ENCODE measurements at places on chromosomes 12 and 14.

- DNase-seq: no peak
Measured at GRCh38 chr12:57027805-57028153, 11.4 kb upstream of the TAC3 start.

DNA sequence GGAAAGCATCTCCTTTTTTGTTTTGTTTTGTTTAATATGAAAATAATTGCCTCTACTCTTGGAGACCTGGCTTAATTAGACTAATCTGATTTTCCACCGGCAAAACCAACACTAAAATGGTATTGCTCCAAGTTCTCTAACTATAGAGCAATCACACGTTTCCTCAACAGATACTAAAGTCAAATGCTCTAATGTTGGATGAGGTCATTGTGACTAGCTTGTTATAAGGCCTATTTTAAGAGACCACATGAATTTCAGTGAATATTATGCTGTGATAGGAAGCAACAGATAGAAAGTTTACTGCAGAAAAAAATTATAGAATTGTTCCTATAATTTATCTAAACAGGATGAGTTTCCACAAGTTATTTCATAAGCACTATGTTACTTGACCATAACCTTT, 3.3 kb upstream of the CCDC196 start:
- DNase-seq: no peak

- no peak for DNase-seq
Measured at GRCh38 chr14:68760761-68761160, 32.1 kb downstream of the ZFP36L1 start.

GRCh38 chr14:77222546-77223225, 41.1 kb downstream of the TMEM63C start:
- DNase-seq: no peak

DNA sequence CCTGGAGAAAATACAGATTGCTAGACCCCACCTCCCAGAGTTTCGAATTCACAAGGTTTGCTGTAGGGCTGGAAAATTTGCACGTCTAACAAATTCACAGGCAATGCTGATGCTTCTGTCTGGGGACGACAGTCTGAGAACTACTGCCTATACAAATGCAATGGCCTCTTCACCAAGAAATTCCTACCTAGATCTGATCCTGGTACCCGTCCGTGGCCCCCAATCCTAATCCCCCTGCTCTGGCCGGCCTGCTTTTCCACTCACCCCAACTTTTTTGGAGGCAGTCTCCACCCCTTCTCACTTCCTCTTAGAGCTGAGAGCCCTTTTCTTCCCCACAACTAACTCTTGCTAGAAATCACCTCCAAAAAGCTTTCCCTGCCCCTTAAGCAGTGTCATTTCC, 3.1 kb upstream of the SSH1 start:
- DNase-seq: no peak

DNA sequence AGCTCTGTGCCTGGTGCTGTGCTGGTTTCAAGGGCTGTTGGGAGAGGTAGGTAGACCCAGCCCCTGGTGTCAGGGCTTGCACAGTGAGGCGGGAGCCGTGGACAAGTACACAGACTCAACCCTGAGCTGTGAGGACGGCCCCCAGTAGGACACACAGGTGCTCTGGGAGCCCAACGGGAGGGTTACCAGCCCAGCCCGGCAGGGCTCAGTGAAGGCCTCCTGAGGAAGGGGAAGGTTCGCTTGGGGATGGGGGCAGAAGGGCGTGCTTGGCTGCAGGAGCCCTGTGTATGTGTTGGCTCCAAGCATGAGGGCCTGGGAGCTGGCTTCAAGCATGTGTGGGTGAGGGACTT, 58.9 kb downstream of the SLC25A47 start:
- DNase-seq: no peak

DNA sequence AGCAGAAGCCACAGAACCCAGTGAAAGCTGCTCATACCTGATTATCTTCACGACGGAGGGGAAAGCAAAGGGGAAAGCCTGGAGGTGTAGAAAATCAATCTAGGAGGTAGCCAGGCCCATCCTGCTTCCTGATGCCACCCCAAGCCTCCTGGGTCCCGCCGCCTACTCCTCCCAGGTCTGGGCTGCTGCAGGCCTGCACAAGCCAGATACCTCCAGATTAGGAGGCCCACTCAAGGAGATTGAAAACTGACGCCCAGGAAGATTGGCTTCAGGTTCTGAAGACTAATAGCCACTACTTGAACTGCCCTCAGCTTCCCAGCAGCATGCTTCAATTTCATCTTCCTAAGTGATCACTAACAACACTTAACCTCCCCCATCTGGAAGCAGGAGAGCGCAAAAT, 87.1 kb downstream of the GCH1 start:
- DNase-seq: no peak

DNA sequence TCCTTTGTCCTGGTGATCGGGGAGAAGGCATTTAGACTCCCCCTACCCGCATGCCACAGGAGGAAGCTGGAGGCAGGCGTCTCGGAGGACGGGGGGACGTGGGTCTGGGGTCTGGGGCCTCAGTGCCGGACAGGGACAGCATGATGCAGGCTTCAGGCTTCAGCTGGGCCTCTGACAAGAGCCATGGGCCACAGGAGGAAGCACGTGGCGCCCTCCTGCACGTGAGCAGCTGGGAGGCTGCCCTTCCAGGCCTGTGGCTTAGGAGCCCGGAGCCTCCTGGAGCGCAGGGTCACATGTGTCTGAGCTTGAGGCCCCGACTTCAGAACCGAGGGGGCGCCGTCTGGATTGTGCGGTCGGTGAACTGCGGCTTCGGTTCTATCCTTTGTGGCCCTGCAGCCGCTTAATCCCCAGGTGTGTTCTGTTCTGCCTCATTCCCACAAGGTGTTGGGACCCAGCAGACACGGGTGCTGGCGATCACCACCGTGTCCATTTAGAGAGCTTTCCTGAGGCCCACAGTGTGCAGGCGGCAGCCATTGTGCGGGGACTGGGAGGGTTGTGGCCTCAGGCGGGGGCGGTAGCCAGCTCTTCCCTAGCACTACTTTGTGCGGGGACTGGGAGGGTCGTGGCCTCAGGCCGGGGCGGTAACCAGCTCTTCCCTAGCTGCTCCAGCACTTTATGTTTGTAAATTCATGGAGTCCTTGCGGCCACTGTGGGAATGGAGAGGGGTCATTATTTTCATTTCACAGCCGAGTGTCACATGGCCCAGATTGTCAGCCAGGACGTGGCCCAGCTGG, 150.2 kb downstream of the ADGRD1 start:
- no peak for DNase-seq

- DNase-seq: no peak
Measured at GRCh38 chr14:98964171-98964570, 307.8 kb downstream of the BCL11B start.

- no peak for DNase-seq
Measured at GRCh38 chr14:104749111-104749649, 3.8 kb upstream of the SIVA1 start.

DNA sequence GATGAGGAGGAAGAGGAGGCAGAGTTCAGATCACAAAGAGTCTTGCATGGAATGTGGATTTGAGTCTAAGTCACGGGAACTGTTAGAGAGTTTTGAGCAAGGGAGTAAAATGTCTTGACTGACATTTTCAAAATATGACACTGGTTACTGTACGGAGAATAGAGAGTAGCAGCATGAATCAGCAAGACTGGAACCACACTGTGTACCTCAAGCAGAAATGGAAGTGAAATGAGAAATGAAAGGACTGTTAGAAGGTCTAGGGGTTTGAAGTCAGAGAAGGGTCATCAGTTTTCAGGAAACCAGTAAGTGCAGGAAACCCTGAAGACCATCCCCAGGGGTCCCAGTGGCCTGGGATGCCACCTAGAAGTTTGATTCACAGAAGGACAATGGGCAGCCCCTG, 236.3 kb downstream of the GALC start:
- DNase-seq: no peak

DNA sequence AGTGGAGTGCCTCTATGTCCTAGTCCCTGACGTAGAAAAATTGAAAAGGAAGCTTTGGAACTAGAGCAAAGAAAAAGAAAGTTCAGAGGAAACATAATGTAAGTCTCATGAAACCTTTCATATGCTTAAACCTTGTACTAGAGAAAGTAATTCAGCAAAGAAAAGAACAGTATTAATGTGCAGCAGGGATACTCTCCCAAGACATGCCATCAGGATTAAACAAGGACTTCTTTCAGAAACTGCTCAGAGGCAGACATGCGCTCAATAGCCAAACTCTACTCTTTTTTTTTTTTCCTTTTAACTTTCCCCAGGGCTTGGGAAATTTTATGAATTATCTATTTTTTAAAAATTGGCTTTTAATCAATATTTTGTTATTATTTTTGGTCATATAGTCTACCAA, 7.1 kb upstream of the ASB8 start:
- no peak for DNase-seq

DNA sequence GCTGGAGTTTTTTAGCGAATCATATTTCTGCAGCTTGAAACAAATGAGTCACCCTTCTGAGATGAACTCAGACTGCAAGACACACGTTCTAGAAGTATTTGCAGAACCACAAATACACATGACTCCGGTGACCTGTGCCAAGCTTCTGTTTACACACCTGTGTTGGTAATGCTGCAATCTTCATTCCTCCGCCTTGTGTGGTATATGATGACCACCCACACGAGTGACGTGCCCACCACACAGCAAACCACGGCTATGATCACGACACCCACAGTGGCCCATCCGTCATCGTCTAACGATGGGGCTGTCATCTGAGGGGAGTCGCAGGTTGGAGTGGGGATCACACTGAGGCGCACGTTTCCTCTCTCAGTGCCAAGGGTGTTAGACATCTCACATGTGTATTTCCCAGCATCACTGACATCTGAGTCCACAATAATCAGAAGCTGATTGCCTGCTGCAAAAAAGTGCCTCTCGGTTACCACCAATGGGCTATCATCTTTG, 43.0 kb downstream of the LRIG3 start:
- DNase-seq: no peak

DNA sequence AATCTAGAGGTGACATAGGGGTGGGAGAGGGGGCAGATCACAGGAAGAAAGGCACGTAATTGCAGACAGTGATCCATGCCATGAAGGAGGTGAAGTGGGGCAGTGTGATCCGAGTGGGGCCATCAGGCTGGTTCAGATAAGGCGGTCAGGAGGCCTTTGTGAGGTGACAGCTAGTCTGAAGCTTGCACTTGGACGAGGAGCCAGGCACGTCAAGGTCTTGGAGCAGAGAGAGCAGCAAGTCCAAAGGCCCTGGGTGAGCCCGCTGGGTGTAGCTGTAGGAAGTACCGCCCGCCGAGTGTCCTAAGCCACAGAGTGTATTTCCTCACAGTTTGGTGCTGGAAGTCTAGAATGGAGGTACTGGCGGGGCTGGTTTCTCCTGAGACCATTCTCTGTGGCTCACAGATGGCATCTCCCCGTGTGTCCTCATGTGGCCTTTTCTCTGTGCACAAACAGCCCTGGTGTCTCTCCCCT, 23.6 kb downstream of the RHOF start:
- no peak for DNase-seq

DNA sequence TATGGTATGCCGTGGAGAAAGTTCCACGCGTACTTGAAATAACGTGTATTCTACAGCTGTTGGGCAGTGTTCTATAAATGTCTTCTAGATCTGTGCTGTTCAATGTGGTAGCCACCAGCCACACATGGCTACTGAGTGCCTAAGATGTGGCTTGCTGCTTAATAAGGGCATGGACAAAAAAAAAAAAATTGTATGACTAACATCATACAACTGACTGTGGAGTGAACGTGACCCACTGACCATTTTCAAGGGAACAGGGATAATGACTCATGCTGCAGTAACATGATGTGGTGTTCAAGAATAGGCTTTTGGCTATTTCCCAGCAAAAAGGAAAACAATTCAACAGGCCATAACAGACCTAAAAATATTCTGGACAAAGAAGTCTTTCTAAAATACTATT, 13.0 kb downstream of the ATG14 start:
- no peak for DNase-seq

- DNase-seq: no peak
Measured at GRCh38 chr14:36514278-36515104, 5.5 kb downstream of the NKX2-1 start.

DNA sequence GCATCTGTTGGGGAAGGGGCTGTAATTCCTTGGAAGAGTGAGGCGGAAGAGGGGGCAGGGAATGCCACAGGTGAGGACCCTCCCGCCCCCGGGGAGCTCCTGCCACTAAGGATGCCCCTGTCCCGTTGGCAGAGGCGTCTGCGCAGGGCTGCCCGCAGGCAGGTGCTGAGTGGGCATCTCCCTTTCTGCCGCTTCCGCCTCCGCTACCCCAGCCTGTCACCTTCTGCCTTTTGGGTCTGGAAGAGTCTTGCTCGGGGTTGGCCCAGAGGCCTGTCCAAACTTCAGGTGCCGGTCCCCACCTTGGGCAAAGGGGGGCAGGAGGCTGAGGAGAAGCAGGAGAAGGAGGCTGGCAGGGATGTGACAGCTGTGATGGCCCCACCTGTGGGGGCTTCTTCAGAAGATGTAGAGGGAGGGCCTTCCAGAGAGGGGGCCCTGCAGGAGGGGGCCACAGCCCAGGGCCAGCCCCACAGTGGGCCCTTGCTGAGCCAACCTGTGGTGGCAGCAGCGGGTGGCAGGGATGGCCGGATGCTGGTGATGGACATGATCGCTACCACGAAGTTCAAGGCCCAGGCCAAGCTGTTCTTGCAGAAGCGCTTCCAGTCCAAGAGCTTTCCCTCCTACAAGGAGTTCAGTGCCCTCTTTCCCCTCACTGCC, 10.0 kb downstream of the VRTN start:
- no peak for DNase-seq

DNA sequence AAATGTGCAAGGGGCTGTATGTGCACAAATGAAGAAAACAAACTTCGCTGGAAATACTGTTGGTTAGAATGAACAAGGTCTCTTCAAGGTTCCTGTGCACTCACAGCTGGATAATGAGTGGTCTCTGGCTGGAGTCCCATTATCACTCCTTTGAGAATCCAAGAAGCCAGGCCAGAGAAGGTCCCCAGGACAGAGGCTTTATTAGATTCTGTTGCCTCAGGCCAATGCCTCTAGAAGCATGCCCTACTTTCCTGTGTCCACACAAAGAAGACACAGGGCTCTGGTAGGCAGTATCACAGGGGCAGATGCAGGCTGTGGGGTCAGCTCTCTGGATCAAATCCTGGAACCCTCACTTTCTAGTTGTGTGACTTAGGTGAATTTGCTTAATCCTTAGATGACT, 384.7 kb downstream of the GRIN2B start:
- no peak for DNase-seq

DNA sequence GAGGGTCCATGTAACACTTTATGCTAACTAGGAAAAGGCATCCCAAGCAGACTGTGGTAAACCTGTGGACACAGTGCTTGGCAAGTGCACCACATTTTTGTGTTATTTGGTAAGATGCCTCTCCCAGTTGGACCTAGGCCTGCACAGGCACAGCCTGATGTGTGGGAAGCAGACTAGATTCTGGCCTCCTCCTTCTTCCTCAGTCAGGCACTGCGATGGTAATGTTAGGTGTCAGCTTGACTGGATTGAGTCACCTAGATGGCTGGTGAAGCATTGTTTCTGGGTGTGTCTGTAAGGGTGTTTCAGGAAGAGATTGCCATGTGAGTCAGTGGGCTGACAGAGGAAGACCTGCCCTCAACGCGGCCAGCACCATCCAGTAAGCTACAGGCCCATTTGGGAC, 25.3 kb upstream of the RHOJ start:
- no peak for DNase-seq

- no peak for DNase-seq
Measured at GRCh38 chr12:89648211-89648930, 60.3 kb downstream of the ATP2B1 start.

GRCh38 chr14:61950340-61950739, 188.1 kb downstream of the SNAPC1 start:
- no peak for DNase-seq
